Left cardiac atrium (tissue), 4 donors: ENCODE measurements at places on chromosomes 13 and 19. TPM values are rescaled to one million over a fixed set of nuclear protein-coding genes. Genes with fewer than 3 reads are reported as not detected.

BRCA2 gene
- total RNA-seq = 1.0 TPM

UNC13A gene
- 0.16 TPM for total RNA-seq

INAFM1 gene
- total RNA-seq = 17.1 TPM

SIGLECL1 gene
- total RNA-seq = not detected

GPC5 gene
- 3.0 TPM for total RNA-seq

CHAMP1 gene
- 12.0 TPM for total RNA-seq

STK11 gene
- 53.0 TPM for total RNA-seq

ZNF628 gene
- 9.0 TPM for total RNA-seq

SERTAD3 gene
- total RNA-seq = 29.1 TPM

ATP4B gene
- total RNA-seq = not detected

- DNase-seq = no peak
Observed at GRCh38 chr19:19493841-19494546, 21.4 kb downstream of the TSSK6 start.

DNA sequence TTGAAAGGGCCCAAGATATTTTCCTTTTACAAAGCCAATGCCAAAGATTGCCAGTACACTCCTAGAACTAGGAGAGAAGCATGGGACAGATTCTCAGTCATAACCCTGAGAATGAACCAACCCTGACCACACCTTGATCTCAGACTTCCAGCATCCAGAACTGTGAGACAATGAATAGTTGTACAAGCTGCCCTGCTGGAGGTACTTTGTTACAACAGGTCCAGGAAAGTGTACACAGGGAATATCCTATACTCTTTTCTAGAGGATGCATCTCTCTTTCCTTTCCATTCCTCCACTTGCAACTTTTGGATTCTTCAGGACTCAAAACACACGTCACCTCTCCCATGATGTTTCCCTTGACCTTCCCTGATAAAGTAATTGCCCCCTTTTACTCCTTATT, 325.7 kb downstream of the RFC3 start:
- DNase-seq = no peak

DNA sequence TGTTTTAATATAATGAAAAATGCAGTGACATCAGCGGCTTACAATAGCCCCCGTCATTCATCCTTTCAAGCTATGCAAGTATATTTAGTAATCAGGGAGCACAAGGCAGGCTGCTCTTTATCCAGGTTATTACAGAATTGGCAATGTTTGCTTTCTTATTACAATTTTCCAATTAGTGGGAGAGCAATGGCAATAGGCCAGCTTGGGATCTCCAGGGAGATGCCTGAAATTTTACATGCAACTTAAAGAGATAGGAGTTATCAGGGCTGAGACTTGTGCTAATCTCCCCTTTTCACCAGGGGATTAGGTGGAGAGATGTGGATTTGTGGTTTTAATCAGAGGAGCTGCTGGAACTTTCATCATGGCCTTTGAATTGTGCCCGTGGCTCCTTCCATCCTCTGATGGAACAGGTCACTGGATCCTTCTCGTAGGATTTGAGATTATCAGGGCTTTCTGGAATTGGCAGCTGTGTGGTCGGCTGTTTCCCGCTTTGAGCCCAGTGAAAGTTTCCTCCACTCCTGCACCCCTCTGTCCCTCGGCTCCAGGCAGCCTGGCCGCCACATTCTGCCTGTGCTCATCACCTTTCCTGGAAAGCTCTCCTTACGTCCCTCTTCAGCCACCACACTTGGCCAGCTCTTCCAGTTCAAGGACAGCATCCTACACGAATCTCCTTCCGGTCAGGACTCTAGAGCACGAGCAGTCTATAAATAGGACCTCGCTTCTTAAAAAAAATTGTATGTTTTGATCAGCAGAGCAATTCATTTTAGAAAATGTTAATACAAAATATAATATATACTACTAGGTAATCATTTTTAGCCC, 47.0 kb downstream of the CBY2 start:
- DNase-seq = no peak

- DNase-seq = peak; percentile 5
Observed at GRCh38 chr19:33432446-33433170, 59.1 kb downstream of the CEBPG start.

DNA sequence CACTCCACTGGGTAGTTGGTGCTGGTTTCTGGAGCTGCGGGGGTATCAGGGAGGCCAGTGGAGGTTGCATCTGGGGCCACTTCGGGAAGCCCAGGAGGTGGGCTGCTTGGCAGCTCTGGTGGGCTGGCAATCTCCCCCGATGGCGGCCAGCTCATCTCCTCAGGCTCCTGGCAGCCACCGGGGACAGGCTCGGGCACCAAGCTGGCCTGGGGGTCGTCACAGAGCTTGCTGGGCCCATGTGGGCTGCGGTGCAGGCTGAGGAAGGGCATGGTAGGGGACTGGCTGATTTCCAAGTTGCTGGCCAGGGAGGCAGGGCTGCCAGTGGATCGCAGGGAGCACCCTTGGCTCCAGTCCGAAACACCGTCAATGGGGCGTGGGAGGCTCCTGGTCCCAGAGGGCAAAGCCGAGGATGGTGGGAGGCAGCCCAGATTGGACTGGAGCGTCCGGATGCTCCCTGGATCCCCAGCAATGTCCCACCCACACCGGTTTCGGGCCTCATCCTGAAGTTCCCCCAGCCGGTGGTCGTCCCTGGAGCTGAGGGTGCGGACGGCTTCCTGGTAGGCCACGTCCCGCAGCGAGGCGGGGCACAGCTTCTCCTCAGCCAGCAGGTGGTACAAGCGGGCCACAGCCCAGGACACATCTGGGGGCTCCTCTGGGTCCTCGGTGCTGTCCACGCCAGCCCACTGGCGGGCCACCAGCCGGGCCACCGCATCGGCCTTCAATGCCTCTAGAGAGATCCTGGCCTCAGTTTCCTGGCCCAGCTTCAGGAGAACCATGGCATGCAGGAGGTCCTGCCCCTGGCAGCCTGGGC, 13.8 kb downstream of the TICAM1 start:
- no peak for DNase-seq

GRCh38 chr19:53467485-53468262, at the start of gene ZNF813:
Gene ZNF813 (plus strand): TSS chr19:53467733. CDS start chr19:53483823, 16,090 bp downstream.
- DNase-seq = peak; percentile 97

DNA sequence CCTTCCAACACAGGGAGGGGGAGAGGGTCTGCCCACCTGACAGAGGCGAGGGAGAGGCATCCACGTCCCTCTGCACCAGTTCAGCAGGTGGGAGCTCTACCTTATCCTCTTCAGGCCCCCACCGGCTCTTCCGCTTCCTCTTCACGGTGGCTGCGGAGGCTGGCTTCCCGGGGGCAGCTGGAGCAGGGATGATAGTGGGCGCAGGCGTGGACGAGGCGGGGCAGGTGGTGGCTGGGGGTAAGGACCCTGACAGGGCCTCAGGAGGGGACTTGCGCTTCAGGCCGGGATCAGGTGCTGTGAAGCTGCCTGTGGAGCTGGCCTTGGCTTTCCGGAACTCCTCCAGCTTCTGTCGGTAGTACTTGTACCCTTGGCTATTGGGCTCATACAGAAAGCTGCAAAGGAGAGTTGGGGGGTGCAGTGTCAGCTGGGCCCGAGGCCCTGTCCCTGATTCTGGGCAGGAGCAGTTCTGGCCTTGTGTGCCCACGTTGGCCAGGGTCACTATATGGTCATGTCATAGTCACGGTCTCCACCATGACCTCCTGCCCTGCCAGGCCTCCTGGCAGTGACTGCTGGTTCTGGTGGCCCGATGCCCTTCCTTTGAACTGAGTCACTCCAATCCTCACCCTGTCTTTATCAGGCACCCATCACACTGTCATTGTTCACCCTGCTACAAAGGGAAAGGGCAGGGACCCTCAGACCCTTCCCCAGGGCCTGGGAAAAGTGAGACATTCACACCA, 23.2 kb downstream of the SUGP1 start:
- no peak for DNase-seq

GRCh38 chr19:18205200-18205892, 1.5 kb upstream of the RAB3A start:
- peak; percentile 87 for DNase-seq

GRCh38 chr19:54521860-54522513, 19.4 kb downstream of the LAIR2 start:
- no peak for DNase-seq

GRCh38 chr13:73960474-73960873, 173.7 kb downstream of the KLF12 start:
- no peak for DNase-seq

DNA sequence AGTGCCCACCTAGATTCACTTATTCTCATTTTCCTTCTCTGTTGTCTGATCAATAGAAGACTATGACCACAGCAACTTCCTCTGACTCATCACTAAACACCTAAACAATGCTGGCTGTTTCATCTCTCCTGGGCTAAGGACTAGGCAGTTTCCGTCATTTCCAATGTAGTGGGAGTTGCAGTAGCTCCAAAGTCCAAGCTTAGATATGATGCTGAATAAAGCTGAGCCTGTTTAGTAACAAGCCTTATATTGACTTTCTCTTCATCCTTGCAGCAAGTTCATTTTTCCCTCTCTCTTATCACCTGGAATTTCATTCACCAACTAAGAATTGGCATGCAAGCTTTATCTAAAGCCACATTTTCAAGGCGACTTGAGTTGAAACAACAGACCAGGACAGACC, 53.5 kb upstream of the PCDH9 start:
- DNase-seq = no peak

- DNase-seq = no peak
Observed at GRCh38 chr19:42571116-42571515, 23.6 kb downstream of the CEACAM8 start.

- DNase-seq = no peak
Observed at GRCh38 chr19:33290082-33290815, 12.1 kb downstream of the CEBPA start.

GRCh38 chr19:2032296-2032941, 16.9 kb upstream of the BTBD2 start:
- peak; percentile 94 for DNase-seq

DNA sequence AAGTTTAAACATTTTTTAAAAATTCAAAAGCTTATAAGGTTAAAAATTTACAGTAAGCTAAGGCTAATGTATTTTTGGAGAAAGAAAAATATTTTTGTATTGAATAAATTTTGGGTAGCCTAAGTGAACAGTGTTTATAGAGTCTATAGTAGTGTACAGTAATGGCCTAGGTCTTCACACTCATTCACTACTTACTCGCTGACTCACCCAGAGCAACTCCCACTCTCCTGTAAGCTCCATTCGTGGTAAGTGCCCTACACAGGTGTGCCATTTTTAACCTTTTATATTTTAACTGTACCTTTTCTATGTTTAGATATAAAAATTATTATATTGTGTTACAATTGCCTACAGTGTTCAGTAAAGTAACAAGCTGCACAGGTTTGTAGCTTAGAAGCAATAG, 96.6 kb upstream of the FREM2 start:
- no peak for DNase-seq

DNA sequence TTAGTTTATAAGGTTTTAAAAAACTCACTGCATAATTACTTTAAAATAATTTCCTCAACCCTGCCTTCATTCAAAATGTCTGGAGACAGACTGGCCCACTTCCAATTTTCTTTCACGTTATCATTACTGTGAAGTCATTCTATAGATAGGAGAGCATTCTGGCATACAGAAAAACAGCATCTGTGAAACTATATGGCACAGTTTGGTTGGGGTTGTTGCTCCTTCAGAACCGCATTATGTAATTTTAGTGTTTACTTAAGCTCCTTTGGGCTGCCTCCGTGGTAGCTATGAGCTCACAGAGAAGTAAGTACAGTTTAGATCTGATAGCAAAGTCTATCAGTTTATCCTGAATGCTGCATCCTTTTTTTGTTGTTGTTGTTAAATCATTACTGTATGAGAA, 104.3 kb downstream of the KCNRG start:
- no peak for DNase-seq

DNA sequence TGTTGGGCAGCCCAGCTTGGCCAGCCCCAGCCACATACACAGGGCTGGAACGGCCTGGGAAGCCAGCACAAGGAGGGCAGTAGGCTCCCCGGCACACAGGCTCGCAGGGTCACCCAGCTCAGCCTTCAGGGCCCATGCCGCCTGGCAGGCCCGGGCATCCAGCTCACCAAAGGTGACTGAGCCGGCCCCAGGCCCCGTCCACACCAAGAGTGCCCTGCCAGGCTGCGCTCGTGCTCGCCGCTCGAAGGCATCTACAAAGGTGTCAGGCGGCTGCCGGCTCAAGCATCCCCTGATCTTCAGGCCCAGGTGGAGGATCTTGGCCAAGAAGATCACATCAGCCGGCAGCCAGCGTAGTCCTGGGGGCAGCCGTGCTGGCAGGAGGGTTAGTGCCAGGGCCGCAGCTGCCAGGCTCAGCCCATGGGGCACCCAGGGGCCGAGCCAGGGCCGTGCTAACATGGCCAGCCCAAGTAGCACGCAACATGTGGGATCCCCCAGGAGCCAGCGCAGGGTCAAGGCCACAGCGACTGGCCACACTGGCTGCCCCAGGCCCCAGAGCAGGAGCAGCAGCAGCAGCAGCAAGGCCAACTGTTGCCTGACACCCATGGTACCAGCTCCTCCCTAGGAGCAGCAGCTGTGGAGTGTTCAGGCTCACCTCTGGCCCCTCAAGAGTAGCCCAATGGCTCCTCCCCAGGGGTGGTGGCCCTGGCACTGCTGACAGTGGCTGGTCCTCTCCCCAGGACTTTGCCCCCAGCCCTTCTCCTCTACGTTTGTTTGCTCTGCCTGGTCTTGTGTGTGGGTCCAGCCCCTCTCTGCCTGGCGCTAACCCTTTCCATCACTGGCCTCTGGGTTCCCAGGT, at the start of gene SLC27A5:
Gene SLC27A5, minus strand, starts transcription at position 640 of the 856 bp plus-strand sequence. Its CDS starts 37 bp downstream, at position 603.
- no peak for DNase-seq

DNA sequence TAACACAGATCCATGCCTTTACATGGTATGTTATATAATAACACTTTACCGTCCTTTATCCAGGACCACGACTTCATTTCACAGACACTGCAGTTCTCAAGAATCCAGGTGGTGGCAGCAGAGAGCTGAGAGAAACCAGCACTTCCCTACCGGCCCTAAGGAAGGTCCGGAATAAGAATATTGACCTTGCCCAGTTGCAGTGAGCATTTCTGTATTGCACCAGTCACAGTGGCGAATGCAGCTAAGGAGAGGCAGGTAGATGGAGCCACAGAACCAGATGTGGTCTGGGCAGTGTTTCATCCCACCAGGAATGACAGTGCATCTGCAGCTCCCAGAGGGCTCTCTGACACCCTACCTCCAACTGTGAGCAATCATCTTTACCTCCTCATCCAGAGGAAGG, 44.6 kb downstream of the ZNF787 start:
- DNase-seq = no peak

DNA sequence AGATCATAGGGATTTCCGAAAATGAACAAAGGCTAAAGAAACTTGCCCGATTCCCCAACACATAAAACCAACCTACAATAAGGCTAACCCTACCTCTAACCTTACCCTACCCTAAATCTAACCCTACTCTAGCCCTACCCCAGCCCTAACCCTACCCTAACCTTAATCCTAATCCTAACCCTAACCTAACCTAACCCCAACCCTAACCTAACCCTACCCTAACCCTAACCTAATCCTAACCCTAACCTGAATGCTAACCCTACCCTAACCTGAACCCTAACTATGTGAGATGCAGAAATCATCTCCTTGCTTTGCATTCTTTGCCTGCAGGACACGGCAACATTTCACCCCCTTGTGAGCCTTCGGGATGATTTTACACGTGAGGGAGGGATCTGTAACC, 67.6 kb upstream of the SOX1 start:
- DNase-seq = no peak

- peak; percentile 41 for DNase-seq
Observed at GRCh38 chr13:49214917-49215376, 5.2 kb upstream of the MLNR start.

- no peak for DNase-seq
Observed at GRCh38 chr13:104477261-104477660, 1411.0 kb upstream of the SLC10A2 start.
